ENCODE measurements at places on chromosomes 4 and X.

DNA sequence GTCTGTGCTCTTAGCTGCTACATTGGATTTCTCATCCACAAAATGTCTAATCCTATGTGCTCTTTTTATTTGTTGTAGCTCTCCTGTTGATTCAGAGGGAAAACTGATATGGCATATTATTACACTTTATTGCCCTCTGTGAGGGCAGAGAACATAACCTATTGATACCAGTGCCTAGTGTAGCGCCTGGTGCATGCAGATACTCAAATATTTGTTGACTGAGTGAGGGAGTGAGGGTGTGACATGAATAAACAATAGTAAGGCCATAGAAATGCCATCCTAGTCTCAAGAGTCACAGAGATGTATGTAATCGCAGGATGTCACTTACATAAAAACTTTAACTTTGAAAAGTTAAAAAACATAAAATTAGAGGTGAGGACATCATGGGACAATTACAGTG lies 159.1 kb downstream of the SHROOM3 start:
- no peak for DNase-seq
- no peak overlapping the region for H3K27ac ChIP-seq
- H3K4me1 ChIP-seq: peaks cover 4% of the 10 kb centered on the region
- H3K36me3 ChIP-seq: no peaks in the 10 kb centered on the region
- no peak overlapping the region for H3K4me3 ChIP-seq

GRCh38 chrX:44903830-44904530 lies 31.0 kb downstream of the KDM6A start:
- H3K4me3 ChIP-seq: peak overlapping the region; percentile 10
- H3K36me3 ChIP-seq: no peaks in the 10 kb centered on the region
- H3K4me1 ChIP-seq: no peaks in the 10 kb centered on the region
- H3K27me3 ChIP-seq: no peaks in the 10 kb centered on the region

DNA sequence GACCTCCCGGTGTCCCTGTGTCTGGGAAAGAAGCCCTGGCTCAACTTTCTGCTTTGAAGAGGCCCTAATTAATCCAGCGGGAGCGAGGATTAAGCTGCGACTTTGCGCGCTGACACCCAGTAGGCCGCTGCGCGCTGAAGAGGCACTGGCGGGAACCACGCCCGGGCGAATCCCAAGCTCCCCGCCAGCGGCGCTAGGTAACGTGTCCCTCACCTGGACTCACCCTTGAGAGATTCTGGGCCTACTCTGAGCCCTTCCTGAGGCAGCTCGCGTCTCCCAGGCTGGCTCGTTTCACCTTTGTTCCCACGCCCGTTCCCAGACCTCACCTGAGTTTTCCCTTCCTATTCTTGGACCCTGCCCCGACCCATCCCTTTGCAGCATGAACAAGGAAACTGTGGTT lies 616 bp upstream of the KLHL34 start:
- peaks cover 13% of the 10 kb centered on the region for H3K27me3 ChIP-seq
- no peaks in the 10 kb centered on the region for H3K36me3 ChIP-seq
- peak overlapping the region; percentile 60 for H3K4me3 ChIP-seq
- no peaks in the 10 kb centered on the region for H3K4me1 ChIP-seq
- H3K27ac ChIP-seq: no peak overlapping the region

DNA sequence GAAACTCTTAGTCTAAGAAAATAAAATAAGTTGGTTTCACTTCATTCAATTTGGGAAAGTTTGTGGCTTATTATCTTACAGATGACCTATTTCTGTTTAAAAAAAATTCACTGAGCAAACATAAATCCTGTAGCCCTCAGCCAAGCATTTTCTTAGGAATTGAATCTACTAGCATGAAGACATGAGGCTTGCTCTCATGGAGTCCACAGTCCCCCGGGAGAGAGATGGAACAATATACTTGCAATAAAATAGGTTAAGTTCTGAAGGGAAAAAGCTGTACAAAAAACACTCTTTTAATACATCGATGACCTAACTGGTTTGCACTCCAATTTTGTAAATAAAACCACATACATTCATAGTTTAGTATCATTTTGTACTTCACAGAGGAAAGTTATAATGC lies 642.6 kb upstream of the FAM241A start:
- H3K27me3 ChIP-seq: no peaks in the 10 kb centered on the region
- H3K36me3 ChIP-seq: no peaks in the 10 kb centered on the region
- H3K27ac ChIP-seq: no peak overlapping the region
- DNase-seq: no peak

- no peaks in the 10 kb centered on the region for H3K27me3 ChIP-seq
- peaks cover 4% of the 10 kb centered on the region for H3K36me3 ChIP-seq
- DNase-seq: no peak
- H3K27ac ChIP-seq: no peak overlapping the region
Observed at GRCh38 chr4:926538-926937, 5.6 kb downstream of the GAK start.

GRCh38 chr4:164177753-164178152 lies 576.2 kb upstream of the SMIM31 start:
- no peak overlapping the region for H3K4me3 ChIP-seq
- no peaks in the 10 kb centered on the region for H3K36me3 ChIP-seq
- H3K4me1 ChIP-seq: peaks cover 2% of the 10 kb centered on the region
- H3K27ac ChIP-seq: no peak overlapping the region

DNA sequence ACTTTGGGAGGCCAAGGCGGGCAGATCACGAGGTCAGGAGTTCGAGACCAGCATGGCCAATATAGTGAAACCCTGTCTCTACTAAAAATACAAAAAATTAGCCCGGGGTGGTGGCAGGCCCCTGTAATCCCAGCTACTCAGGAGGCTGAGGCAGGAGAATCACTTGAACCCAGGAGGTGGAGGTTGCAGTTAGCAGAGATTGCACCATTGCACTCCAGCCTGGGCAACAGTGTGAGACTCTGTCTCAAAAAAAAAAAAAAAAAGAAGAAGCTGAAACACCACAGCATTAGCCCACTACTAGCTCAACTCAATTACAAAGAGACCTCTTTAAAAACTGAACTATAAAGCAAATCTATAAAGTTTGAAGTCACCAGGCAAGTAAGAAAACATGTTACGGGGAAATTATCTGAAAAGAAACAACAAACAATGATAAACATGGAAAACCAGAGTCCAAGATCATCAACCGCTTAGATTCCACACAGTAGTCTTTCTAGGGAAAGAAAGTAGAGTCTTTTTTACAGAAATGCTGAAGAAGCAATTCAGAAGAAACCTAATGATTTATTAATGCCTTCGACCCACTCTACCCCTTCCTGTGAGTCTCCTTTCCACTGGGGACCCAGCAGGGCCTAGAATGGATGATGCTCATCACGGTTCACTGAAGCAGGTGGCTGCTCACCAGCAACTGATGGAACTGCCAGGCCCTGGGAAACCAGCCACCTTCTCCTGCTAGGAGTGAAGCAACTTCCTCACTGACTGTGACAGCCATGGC lies 6.6 kb downstream of the SAT1 start:
- H3K4me3 ChIP-seq: no peak overlapping the region
- no peaks in the 10 kb centered on the region for H3K27me3 ChIP-seq
- H3K4me1 ChIP-seq: no peaks in the 10 kb centered on the region
- no peak for DNase-seq

GRCh38 chr4:153652051-153652784 lies 31.9 kb upstream of the TLR2 start:
- H3K4me3 ChIP-seq: no peak overlapping the region
- peaks cover 4% of the 10 kb centered on the region for H3K4me1 ChIP-seq
- H3K27ac ChIP-seq: no peak overlapping the region
- H3K36me3 ChIP-seq: no peaks in the 10 kb centered on the region

DNA sequence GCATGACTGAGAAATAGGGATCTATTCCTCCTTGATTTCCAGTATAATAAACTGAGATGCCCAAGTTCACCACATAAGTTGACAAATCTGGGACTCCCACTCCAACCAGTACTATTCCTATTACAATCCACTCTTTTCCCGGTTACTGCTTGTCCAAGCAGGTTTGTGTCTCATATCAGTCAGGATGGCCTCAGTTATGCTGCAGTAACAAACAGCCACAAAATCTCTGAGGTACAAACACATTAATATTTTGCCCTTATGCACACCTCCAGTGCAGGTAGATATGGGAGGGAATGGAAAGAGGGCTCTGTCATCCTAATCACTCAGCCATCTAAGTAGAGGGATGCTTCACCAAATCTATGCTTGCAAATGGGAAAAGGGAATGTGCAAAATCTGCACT lies 207.8 kb downstream of the RAB28 start:
- DNase-seq: no peak
- H3K27me3 ChIP-seq: no peaks in the 10 kb centered on the region
- no peak overlapping the region for H3K4me3 ChIP-seq
- H3K36me3 ChIP-seq: no peaks in the 10 kb centered on the region

- H3K36me3 ChIP-seq: no peaks in the 10 kb centered on the region
- H3K4me3 ChIP-seq: no peak overlapping the region
- DNase-seq: no peak
- H3K27ac ChIP-seq: no peak overlapping the region
- H3K4me1 ChIP-seq: no peaks in the 10 kb centered on the region
Observed at GRCh38 chrX:153778181-153778580, 2.7 kb upstream of the SRPK3 start.

DNA sequence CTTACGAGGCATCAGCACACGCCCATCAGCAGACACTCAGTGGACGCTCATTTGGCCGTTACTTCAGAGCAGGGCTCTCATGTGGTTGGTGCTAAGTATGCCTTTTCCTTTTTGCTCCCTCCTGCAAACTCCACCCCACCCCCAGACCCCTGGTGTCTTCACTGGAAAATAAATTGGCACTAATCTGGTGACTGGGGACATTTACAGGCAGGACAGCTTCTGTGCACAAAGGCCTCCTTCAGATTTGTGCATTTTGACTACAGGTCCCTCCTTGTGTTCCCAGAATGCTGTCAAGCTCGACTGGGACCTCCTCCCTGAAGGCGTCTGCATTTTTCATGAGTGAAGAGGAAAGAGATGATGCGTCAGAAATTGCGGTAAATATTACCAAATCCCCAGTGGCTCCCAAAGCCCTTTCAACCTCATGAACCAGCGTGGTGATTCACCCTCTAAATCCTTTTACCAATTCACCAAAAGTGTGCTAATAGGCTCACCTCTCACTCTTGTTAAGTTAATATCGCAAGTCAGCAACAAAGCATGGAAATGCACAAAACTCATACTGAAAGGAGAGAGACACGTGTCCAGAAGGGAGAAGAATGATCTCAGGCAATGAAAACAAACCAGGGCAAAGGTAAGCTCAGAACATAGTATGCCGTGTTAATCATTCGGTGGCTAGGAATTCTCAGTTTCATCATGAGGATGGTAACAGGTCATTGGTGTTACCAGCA lies 119.0 kb downstream of the NKX6-1 start:
- no peaks in the 10 kb centered on the region for H3K27me3 ChIP-seq
- no peak for DNase-seq
- no peak overlapping the region for H3K27ac ChIP-seq
- H3K4me1 ChIP-seq: no peaks in the 10 kb centered on the region
- no peak overlapping the region for H3K4me3 ChIP-seq
- H3K36me3 ChIP-seq: no peaks in the 10 kb centered on the region

GRCh38 chrX:118973389-118974087 lies 880 bp upstream of the LONRF3 start:
- H3K27ac ChIP-seq: no peak overlapping the region
- H3K27me3 ChIP-seq: peaks cover 52% of the 10 kb centered on the region
- no peak for DNase-seq
- H3K4me1 ChIP-seq: peaks cover 17% of the 10 kb centered on the region

- H3K27me3 ChIP-seq: no peaks in the 10 kb centered on the region
- no peak overlapping the region for H3K4me3 ChIP-seq
- no peaks in the 10 kb centered on the region for H3K36me3 ChIP-seq
- no peak overlapping the region for H3K27ac ChIP-seq
- H3K4me1 ChIP-seq: no peaks in the 10 kb centered on the region
Observed at GRCh38 chr4:150938417-150938816, 76.7 kb downstream of the LRBA start.

- H3K27ac ChIP-seq: no peak overlapping the region
- no peaks in the 10 kb centered on the region for H3K4me1 ChIP-seq
- no peak for DNase-seq
Observed at GRCh38 chr4:91485415-91485814, 818.4 kb upstream of the GRID2 start.

DNA sequence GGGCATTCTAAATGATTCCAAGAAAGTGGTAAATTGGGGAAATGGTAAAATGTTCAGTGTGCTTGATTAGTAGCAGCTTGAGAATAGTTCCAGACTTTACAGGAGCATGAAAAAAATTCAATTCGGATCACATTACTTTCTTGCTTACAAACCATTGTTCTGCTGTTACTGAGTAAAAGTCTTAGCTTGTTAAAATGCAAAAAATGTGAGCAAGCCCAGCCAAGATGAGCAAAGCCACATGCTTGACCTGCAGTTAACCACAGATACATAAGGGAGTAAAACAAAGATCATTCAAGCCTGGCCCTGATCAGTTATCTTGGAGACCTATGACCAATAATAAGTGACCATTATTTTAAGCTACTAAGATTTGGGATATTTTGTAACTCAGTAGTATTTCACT lies 562.9 kb upstream of the MAGEB2 start:
- no peak overlapping the region for H3K4me3 ChIP-seq
- no peaks in the 10 kb centered on the region for H3K36me3 ChIP-seq
- no peaks in the 10 kb centered on the region for H3K4me1 ChIP-seq
- peak overlapping the region; percentile 41 for H3K27ac ChIP-seq
- H3K27me3 ChIP-seq: no peaks in the 10 kb centered on the region
- peak; percentile 37 for DNase-seq

DNA sequence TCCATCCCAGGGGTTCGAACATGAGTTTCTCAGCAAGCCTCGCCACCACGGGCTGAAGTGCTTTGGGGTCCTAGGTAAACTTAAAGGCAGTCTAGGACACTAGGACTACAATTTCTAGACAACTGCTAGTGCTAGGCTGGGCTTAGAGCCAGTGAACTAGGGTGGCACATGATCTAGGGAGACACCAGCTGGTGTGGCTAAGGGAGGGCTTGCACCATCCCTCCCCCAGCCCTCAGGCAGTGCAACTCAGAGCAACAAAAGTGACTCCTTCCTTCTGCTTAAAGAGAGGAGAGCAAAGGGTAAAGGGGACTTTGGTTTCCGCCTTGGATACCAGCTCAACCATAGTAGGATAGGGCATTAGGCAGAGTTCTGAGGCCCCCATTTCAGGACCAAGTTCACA lies 162.5 kb upstream of the AFF2 start:
- no peaks in the 10 kb centered on the region for H3K36me3 ChIP-seq
- DNase-seq: no peak

DNA sequence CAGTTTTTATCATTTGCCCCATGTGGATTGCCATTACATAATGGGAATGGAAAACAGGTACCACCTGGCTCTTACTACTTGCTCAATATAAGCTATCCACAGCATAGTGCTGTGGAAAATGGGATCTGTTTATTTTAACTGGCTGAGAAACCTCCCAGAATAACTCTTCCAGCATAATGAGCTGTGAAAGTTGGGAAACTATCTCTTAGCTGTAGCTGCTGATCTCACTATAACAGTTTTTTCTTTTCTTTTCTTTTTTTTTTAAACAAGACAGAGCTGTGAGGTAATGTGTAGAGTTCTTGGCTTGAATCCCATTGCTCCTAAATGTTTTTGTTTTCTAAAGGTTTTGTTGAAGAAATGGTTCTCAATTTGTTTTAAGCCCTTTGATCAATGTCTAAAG lies 988.3 kb downstream of the PCDH19 start:
- no peak overlapping the region for H3K4me3 ChIP-seq
- no peaks in the 10 kb centered on the region for H3K4me1 ChIP-seq
- no peaks in the 10 kb centered on the region for H3K36me3 ChIP-seq
- no peak overlapping the region for H3K27ac ChIP-seq
- no peak for DNase-seq
